ENCODE measurements at places on chromosomes 2 and 18.
A peak's percentile ranks its signal among the peaks of the same experiment; 100 is the strongest.

DNA sequence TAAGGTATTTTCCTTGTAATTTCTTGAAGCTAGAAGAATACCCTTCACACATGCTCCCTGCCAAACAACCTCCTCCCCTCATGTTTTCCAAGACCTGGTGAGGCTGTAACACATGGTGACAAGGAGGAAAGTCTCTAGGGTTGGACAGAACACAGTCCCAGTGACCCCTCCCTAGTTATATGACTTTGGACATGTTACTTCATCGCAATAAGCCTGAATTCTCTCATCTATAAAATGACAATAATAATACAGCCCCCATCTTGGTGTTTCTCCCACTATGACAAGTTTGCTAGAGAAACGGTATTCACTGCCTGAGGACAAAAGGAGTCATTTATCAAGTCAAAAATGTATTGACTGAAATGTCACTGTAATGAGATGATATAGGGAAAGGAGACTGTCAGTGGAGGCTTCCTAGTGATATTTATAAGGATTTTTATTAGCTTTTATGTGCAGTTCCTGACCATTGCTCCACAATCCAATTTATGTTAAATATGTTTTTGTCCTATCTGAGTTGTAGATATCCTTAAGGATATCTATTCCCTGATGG is 464.4 kb downstream of the SUCLG1 start:
- DNase-seq: no peak

- DNase-seq: no peak
Measured at GRCh38 chr2:238382381-238382781, 44.3 kb upstream of the ASB1 start.

DNA sequence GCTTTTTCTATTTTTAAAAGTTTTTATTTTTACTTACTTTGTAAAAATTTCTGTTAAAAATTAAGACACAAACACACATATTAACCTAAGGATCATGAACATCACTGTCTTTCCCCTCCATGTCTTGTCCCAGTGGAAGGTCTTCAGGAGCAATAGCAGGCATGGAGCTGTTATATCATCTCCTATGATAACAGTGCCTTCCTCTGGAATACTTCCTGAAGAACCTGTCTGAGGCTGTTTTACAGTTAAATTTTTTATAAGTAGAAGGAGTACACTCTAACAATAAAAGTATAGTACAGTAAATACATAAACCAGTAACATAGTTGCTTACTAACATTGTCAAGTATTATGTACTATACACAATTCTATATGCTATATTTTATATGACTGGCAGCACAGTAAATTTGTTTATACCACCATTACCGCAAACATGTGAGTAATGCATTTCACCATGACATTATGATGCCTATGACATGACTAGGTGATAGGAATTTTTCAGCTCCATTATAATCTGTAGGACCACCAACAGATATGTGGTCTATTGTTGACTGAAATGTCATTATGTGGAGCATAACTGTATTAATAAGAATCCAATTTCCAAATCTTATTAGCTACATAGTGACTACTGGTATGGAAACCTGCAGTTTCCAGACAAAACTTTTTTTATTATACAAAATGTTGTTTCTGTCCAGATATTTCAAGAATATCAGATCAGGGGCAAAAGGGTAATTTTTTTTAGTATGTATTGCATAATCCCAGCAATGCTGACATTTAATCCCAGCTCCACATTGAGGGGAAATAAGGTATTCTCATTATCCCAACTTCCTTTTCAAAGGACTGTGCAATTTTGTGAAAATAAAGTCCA is 337.2 kb upstream of the SLC39A10 start:
- DNase-seq: no peak

DNA sequence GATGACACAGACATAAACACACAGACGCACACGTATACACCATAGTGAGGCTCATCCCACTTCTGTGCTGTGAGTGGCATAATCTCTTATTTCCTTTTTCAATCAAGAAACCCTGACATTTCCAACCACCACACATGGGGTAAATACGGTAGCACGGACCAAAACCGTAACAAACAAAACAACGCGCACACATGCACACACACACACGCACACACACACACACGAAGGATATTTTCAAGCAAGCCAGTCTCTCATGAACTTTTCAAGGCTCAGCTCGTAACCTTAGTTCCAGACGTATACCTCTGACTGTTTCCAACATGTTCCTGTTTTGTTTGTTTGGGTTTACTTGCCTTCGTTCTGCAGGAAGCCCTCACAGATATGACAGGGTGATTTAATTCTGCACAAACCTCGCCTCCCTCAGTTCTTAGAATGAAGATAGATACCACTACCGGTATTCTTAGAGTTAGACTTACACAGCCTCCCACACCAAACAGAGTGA is 119.8 kb downstream of the BCL2 start:
- DNase-seq: no peak

- DNase-seq: no peak
Measured at GRCh38 chr2:207148020-207148419, 17.7 kb downstream of the KLF7 start.

DNA sequence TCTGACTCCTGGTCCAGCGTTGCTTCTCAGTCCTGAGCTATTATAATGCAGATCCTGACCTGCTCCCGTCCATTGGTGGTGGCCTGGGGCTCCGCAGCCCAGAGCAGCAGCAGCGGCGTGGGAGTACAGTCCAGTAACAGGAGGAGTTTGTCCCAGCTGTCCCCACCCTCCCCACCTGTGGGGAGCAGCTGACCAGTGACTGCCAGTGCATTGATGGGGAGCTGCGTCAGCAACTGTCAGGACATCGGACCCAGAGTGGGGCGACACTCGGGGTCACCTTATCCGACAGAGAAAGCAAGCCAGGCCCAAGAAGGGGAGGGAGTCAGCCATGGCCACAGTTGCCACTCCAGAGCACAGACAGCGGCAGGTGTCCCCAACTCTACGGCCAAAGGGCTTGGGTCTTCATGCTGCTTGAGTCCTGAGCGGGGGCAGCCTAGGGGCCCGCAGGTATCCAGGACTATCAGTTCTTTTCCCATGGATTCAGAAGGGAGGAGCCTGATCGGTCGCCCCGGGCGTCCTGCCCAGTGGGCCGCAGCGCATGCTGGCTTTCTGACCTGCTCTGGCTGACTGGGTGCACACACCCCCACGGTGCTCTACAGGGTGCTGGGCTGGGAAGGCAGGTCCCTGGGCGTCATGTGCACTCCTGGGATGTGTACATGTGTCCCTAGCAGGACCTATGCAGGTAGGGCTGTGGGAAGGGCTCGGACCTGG is 29.7 kb downstream of the DNMT3A start:
- DNase-seq: no peak

DNA sequence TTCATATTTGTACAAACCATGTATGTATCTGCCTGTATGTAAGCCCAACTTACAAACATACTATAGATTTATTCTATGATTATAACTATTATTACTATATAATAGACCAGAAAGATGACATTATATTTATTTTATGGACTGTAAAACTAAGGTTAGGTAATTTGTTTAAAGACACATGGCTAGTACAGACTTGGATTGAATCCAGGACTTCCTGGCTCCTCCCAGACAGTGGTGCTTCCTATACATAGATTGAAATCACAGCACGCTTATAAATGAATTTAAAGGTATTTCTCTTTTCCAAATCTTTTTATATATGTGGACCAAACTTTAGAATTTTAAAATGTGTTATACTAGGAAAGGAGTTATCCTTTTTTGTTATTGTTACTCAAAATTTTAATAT is 151.6 kb upstream of the MYO3B start:
- DNase-seq: no peak

- no peak for DNase-seq
Measured at GRCh38 chr2:204306667-204307066, 238.6 kb upstream of the PARD3B start.

DNA sequence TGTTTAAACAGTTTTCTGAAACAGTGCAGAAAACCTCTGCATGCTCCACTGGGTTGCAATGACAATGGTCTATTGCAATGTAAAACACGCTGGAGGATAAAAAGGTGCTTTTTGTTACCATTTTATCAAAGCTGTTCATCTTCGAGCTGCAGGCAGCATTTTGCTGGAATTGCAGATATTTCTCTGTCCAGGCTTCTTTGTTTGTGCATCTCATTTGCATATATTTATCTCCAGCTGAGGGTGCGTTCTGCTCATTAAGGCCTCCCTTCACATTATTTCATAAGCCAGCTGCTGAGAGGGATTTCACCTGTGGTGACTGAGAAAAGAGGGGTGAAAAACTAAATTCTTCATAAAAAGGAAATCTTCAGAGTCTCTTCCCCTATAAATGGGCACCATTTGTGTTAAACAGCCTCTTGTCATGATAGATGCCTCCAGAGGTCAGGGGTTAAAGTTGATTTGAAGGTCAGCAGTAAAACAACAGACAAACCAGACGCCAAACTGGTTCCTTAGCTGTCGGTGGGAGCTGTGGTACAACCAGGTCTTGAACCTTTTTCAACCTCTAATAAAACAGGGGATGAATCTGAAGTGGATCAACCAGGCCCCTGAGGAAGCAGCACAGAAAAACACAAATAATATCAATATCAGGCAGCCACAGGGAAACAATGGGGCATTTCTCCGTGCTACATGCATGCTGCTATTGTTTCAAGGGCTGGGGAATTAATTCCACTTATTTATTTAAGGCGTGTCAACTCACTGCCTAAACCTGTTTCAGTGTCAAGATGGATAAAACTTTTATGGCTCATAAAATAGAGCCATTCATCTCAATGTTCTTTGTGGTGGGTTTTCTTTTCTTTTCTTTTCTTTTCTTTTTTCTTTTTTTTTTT is 265.1 kb downstream of the MEIS1 start:
- DNase-seq: no peak

- DNase-seq: no peak
Measured at GRCh38 chr18:58385472-58385871, 243.4 kb downstream of the ALPK2 start.

DNA sequence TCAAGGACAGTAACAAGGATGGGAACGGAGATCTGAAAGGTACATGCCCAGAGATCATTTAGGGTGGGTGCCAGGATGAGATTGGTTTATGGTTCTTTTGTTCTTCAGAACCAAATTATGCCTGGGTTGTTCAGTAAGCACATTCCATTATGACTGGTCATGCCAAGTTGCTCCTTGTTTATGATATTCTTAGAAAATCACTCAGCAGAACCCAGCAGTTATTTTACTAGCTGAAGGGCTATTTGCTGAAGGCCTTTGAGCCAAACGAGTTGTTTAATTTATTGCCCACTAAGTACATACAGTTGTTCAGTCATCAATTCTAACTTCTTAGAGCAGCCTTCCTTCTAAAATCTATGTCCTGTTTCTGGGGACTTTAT is 635 bp downstream of the SLC3A1 start:
- DNase-seq: peak; percentile 26

DNA sequence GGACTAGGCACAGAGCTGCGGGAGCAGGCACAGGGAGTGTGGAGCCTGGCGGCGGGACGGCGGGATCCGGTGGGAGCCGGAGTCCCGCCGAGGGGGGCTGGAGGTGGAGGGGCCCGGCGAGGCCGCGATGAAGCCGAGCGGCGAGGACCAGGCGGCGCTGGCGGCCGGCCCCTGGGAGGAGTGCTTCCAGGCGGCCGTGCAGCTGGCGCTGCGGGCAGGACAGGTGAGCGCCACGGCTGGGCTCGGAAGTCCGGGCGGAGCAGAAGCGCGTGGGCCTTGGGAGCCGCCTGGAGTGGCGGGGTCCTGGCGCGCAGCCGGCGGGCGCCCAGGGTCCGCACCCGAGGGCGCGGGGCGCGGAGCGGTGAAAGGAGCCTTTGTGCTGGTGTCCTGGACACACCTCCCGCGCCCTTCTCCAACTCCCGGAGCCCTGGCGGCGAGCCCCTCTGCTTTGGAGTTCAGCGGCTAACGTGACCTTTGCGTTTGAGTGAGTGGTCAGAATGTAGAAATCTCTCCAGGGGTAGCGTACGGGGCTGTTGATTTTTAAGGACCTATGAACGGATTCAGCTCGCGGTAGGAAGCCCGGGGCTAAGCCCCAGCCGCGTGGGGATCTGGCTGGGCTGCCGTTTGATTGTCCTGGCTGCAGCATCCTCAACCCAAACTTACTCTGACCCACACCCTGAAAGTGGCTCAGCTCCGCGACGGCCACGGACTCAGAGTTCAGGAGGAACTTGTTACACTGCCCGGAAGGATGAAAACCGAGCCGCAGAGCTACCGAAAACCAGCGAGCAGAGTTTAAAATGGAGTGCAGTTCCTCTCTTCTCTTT is 448 bp downstream of the IMPA2 start:
- DNase-seq: no peak

DNA sequence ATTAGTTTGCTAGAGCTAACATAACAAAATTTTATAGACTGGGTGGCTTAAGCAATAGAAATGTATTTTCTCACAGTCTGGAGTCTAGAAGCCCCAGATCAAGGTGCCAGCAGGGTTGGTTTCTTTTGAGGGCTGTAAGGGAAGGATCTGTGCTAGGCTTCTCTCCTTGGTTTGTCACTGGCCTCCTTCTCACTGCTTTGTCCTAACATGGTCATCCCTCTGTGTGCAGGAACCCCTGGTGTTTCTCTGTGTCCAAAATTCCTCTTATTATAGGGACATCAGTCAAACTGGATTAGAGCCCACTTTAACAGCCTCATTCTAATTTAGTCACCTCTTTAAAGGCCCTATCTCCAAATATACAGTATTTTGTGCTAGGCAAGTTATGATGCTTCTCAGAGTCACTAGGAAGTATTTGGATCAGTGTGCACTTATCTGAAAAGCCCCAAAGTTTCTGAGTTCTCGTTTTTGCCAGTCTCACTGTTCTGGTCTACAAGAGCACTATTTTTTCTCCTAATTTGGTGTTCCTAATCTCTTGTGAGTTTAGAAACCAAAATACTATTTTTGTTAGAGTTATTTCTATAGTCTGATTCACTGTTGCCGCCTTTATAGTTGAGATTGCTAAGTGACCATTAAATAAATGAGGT is 29.0 kb downstream of the ZC3H6 start:
- no peak for DNase-seq

DNA sequence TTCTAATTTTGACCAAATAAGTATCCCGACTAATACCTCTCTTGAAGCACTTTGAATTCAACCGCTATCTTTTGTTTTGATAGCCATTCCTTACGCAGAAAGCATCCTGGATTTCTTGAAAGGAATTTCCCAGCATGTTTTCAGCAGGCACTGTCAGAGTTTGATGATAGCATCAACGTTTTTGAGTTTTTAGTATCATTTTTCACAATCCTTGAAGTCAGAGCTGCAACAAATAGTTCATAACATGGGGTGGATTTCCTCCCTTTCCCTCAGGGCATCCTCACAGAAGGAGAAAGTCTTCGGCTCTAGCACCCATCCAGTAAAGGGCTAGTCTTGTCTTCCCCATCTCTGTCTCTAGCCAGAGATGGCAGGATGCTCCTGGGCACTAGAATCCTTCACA is 46.2 kb downstream of the ANKRD44 start:
- DNase-seq: no peak

- DNase-seq: no peak
Measured at GRCh38 chr2:109330056-109330455, 201.1 kb downstream of the SH3RF3 start.

DNA sequence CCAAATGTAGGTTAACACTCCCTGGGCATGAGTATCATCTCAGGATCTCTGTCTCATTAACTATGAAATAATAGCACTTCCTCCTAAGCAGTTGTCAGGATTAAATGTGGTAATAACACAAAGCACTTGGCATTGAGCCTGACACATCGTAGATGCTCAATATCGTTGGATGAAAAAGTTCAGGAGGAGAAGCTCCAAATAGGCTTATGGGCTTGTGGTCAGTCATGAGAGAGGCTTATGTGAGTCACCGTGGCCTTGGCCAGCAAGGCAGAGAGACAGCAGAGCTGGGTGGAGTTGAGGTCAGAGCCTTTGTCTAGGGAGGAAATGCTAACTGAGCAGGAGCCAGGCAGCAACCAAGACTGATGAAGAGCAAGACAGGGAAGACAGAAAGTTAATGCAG is 68.3 kb upstream of the PPM1B start:
- DNase-seq: peak; percentile 85

GRCh38 chr2:170679607-170680079 is 35.5 kb upstream of the SP5 start:
- no peak for DNase-seq

GRCh38 chr2:160110674-160111239 is 48.3 kb upstream of the PLA2R1 start:
- no peak for DNase-seq

All from AG08396 (cell line).